ENCODE measurements at places on chromosomes 1 and 21.

DNA sequence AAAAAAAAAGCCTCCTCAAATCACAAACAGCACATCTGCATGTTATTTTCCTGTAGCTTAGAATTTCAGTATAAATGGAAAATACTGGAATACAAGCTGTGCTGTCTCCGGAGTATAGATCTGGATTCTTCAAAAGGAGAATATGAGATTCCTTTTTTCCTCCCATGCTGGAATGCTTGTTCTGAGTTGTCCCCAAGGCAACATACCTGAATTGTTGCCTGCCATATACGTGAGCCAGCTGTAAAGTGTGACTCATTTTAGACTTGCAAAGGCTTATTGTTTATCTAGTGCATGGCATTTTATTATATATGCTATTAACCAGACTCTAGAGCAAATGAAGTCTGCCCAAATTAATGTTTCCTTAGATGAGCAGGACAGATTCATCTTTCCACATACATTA lies 95.0 kb upstream of the C1orf105 start:
- no peak for DNase-seq

DNA sequence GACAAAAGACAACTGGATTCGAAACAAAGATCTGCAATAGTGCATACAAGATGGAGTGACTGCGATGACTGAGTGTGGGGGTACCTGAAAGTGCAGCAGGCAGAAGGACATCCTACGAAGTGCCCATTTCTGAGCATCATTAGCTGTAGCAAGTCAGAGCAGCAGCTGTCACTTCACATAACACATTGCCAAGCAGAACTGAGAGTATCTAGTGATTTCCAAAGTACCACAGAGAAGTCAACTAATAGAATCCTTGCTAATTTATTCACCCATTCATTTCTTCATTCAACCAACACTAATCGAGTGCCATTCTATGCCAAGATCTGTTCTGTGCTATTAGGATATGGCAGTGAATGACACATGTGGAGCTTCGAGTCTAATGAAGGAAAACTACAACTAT lies 31.6 kb upstream of the CAMSAP2 start:
- DNase-seq: no peak

DNA sequence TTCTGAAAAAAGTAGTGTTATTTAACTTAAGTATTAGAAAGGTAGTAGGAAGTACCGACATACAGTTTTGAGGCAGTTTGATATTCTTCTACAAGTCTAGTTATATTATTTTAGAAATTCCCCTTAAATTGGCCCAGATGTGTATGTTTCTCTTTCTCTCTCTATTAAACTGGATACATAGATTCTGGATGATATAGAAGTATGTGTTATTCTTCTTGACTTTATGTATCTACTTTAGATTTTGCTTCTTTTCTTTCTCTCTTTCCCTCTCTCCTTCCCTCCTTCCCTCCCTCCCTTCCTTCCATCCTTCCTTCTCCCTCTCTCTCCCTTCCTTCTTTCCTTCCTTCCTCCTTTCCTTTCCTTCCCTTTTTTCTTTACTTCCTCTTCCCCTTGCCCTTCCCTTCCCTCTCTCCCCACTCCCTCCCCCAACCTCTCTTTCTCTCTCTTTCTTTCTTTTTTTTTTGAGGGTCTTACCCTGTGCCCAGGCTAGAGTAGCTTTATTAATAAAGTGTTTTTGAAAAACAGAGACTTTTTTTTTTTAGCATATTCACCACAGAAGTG lies 124.3 kb downstream of the OSBPL9 start:
- no peak for DNase-seq

GRCh38 chr1:9280015-9280860 lies 12.5 kb upstream of the SPSB1 start:
- peak; percentile 71 for DNase-seq

DNA sequence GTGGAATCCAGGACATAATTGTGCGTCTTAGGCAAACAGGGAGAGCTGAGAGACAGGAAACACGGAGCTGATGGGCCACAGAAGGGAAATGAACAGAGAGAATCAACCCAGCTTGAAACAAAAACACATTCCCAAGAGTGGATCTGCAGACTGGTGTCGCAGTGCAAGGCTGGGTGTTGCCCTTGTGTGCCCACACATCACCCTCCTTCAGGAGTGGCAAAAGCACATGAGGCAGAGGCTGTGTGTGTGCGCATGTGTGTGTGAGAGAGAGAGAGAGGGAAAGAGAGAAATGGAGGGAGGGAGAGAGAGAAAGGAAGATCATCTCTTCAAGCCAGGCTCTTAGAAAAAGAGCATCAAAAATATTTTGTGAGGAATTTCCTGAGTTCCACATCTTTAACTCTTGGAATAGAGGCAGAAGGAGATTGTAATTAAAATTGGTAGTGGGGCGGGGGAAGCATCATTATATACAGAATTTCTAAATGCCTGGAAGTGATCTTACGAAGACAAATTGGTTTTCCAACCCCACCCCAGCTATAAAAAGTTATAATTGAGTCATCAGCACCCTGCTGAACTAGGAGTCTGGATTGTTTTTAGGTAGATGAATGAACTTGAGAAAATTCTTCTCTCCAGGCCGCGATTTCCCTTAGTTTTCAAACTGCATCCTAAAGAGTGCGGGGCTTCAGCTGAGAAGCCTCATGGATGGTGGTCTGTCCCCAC lies 480.7 kb downstream of the NPHP4 start:
- DNase-seq: no peak

GRCh38 chr1:87204921-87205320 lies 123.8 kb upstream of the LMO4 start:
- no peak for DNase-seq

GRCh38 chr21:33013626-33014025 lies 12.1 kb upstream of the OLIG2 start:
- no peak for DNase-seq

DNA sequence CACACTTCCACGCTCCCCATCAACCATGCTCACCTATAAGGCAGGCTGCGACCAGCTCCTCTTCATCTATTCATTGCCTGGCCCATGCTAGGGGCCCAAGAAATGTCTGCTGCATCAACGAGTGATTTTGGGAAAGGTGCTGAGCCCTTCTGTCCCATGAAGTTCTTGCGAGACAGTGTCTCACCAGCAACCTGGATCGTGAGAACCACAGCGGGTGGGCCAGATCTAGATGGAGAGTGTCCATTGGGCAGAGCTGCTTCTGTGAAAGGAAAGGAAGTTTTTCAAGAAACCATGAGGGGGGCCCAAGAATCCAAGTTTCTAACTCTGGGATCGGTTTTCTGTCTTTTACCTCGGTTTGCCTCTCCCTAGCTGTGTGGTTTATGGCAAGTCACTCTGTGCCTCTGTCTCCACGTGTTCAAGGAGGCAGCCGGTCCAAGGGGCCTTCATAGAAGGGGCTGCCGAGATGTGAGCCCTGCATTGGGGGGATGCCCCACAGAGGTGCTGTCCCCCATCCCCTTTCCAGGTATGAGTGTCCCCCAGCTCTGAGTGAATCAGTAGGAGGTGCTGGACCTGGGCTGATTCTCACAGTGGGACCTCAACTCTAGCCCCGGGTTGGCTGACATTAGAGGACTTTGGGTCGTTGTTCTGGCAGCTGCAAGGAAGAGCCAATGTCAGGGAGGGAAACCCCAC lies 8.3 kb upstream of the PADI1 start:
- no peak for DNase-seq

DNA sequence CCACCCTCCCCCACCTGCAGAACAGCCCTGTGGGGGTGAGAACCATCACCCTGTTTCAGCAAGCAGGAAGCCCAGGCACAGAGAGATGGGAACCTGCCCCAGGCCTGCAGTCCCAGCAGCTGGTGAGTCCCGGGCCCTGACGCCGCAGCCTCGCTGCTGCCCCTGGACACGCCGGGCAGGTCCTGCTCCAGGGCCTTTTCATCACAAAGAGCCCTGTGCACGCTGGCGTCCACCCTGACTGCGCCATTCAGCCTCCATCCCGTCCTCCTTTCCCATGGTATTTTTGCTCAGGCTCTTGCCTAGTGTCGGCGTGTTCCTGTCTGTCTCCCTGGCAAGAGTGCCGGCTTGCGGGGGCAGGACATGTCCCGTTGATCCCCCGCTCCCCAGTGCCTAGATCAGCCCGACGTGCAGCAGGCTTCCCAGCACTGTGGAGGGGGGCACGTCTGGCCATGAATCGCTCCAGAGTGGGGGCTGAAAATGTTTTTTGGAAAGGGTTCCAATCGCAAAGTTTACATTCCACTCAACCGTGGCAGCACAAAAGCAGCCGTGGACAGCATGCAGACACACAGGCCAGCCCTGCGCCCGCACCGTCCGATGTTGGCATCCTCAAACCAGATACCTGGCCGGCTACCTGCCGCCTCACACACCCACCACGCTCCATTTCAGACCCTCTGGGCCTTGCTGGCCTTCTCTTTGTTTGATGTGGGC lies 6.3 kb upstream of the TTC34 start:
- no peak for DNase-seq

- no peak for DNase-seq
These were observed 12.7 kb downstream of the DHX9 start for GRCh38 chr1:182851825-182852224.

- DNase-seq: no peak
These were observed 121.9 kb downstream of the CYYR1 start for GRCh38 chr21:26451081-26451740.

- DNase-seq: no peak
These were observed 33.4 kb upstream of the LRRC53 start for GRCh38 chr1:74545821-74546220.

GRCh38 chr1:96236156-96236739 lies 485.3 kb upstream of the PTBP2 start:
- DNase-seq: peak; percentile 17

DNA sequence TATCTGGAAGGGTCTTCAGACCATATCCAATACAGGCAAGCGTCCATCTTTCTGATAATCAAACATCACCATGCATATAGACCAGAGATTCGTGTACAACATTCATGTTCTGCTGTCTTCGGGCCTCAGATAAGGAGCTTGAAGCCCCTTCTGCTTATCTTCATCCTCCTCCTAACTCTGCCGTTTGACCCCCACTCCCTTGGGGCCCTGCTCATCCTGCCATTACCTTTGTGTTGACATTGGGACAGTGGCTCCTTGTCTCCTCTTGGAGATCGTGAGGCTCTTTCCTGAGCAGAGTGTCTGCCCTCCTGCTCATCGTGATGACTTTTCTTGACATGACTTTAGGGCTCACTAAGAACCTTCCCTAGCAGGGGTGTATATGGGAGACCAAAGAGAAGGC lies 37.3 kb downstream of the ACTL8 start:
- no peak for DNase-seq

GRCh38 chr1:44696789-44697345 lies 22.4 kb downstream of the ARMH1 start:
- no peak for DNase-seq

- DNase-seq: no peak
These were observed 195.5 kb downstream of the KCNH1 start for GRCh38 chr1:210938416-210938925.

DNA sequence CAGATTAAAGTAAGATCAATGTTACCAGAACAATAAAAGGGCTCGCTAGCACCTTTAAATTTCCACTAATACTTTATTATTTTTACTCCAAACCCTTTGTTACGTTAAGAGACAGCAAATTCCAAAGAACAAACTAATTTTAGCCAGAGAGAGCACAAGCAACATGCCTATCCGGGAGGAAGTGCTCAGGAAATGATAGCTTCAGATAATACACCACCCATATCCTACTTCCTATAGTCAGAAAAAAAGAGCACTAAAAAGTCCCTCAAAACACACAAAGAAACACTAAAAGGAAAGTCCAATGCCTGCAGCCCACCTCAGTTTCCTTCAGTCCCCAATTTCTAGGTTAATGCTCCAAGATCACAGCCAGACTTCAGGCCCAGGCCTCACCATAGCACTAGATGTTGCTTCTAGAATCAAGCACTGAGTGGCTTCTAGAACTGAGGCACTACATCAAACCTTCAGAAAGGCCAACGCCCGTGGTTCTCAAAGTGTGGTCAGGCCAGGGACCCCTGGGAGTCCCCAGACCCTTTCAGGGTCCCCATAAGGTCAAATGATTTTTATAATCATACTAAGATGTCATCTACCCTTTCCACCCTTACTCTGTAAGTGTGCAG lies 142.6 kb downstream of the PSMG1 start:
- DNase-seq: no peak

GRCh38 chr1:30683699-30684098 lies 39.7 kb downstream of the MATN1 start:
- DNase-seq: no peak

GRCh38 chr1:162166917-162167615 lies 97.6 kb downstream of the NOS1AP start:
- DNase-seq: no peak

- DNase-seq: no peak
These were observed 6.2 kb downstream of the CCDC17 start for GRCh38 chr1:45617618-45618017.

- peak; percentile 70 for DNase-seq
These were observed 14.7 kb downstream of the ATPAF1 start for GRCh38 chr1:46653405-46653958.

GRCh38 chr1:22117851-22118250 lies 25.0 kb downstream of the WNT4 start:
- DNase-seq: no peak

- DNase-seq: no peak
These were observed 18.2 kb upstream of the RC3H1 start for GRCh38 chr1:174040387-174040786.
